H9 (cell line): ENCODE measurements at places on chromosomes 16 and 17.
A peak's percentile ranks its signal among the peaks of the same experiment; 100 is the strongest.

DNA sequence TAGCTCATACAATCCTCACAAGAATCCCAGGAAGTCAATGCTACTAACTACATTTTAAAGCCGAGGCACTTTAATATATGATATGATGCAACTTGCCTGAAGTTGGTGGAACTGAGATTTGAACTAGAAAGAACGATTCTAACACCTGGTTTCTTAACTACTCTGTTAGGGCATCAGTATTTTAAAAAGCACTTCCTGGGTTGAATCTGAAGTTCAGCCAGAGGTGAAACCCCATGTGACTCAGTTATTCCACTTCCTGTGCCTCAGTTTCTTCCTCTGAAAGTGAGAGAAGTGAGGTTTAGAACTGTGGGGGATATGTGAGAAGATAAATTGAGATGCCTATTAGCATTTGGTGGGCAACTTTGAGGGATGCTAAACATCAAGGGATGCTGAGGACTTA lies 129.4 kb upstream of the ANKFN1 start:
- no peak for DNase-seq

GRCh38 chr16:27402964-27403600 lies 1.1 kb downstream of the IL21R start:
- no peak for DNase-seq

- DNase-seq: no peak
These were observed 7.4 kb upstream of the CIAO3 start for GRCh38 chr16:747978-748746.

DNA sequence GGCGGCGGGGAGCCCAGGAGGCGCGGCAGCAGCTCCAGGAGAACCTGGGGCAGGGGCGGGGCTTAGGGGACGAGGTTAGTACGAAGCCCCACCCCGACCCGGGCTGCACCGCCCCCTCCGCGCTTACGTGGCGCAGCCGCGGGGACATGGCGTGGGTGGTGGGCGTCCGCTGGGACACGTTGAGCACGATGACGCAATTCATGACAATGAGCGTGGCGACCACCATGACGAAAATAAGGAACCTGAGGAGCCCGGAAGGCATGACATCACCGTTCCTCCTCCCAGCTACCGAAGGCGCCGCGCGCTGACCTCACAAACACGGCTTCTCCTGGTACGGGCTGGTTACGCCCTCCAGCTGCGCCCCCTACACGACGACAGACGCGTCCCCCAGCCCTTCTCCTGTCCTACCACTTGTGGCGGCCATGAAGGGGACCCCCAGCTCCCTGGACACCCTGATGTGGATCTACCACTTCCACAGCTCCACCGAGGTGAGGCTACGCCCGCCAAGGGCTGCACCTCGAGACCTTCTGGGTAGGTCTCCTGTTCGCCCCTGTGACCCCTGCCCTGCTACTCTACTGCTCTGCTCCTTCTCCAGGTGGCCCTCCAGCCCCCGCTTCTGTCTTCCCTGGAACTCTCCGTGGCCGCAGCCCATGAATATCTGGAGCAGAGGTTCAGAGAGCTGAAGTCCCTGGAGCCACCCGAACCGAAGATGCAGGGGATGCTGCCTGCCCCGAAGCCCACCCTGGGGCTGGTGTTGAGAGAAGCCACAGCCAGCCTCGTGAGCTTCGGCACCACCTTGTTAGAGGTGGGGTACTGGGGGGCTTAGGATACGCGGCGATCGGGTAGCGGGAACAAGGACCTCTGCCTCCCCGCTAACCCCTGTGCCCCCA lies at the start of gene C17orf107:
C17orf107 (plus strand) TSS at position 196 of the 890 bp plus-strand sequence; CDS start at position 423, 227 bp downstream.
- DNase-seq: peak; percentile 89

GRCh38 chr17:74952431-74953133 lies 16.9 kb downstream of the OTOP3 start:
- DNase-seq: no peak

DNA sequence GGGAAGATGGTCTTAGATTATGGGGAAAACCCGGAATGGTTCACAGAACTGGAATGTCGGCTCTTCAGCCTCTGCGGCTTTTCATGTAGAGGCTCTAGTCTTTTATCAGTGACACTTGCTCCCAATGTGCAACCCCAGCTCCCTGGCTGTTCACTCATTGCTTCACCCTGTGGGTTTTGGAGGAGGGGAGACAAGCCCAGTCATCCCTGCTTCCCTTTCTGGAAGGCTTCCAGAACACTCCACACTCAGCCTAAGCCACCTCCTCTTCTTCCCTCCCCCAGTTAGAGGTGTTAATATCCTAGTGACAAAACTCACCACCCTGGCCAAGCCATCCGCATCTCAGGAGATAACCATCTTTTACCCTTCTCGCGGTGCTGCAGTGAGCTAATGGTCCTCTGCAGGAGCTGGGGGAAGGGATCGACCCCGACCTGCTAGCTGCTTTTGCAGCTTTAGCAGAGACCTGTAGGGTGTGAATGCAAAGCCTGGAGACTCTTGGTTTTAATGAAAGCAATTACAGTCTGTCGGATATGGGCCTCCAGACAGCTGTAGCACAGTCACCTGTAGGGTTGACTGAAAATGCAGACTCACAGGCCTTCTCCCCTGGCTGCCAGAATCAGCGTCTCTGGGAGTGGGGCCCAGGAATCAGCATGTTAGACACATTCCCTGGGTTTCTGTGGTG lies 24.3 kb upstream of the LASP1NB start:
- DNase-seq: no peak

DNA sequence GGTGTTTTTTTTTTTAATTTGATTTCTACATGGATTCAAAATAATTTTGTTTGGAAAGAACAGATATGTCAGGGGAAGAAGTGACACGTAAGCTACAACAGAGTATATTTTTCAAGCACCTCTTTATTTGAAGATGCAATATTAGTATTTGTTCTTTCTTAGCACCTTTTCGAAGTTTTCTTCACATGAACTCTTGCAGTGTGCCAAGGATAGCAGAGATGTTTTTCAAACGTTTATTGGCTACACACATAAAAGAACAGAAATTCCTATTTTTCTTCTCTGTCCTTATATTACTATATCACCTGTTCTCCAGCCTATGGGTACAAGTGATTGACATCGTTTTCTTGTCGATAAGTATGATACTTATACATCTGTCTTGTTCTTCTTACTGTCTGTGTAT lies 192.7 kb upstream of the TBX2 start:
- no peak for DNase-seq

- peak; percentile 81 for DNase-seq
These were observed at the start of gene HAS3 for GRCh38 chr16:69105501-69106361. Gene HAS3 (plus strand): TSS chr16:69105653. CDS start chr16:69109396, 3,743 bp downstream.

- no peak for DNase-seq
These were observed 290.4 kb downstream of the ABCC12 start for GRCh38 chr16:47865337-47865855.

- DNase-seq: peak; percentile 30
These were observed 108.4 kb upstream of the METRNL start for GRCh38 chr17:82970818-82971590.

DNA sequence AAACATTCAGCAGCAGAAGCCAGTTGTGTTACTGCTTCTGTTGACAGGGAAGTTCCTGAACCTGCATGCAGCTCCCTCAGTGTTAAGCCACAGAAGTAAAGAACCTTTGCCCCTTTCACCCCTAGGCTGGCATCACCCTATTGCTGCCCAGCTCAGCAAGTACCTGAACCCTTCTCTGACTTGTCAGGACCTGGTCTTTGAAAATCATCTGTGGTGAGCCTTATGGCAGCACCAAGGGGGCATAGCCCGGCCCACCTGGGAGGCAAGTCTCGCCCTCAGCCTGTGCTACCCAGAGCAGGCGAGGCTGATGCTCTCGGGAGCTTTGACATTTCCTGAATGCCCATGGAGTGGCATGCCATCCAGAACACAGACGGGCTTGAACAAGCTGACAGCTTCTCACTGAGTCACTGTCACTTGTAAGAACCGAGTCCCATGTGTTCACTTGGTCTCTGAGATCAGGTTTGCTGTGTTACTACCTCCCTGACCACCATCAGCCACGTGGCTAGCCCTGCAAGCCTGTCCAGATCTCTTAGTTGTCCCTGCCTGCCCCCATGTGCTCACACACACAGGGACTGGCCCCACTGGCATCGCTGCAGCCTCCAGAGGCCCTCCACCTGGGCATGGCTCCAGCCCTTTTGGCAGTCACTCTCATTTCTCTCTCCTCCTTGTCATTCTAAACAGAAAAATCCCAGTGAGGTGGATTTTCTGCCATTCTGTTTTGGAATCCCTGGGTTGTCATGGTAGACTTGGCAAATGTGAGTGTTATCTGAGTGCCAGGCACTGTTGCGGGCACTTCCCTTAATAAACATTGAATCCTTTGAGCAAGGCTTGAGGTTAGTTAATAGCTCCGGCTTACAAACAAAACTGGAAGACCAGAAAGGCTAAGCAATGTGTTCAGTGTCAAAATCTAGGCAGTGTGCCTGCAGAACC lies 2.9 kb upstream of the CARMIL2 start:
- DNase-seq: no peak

GRCh38 chr17:66930933-66931332 lies 33.6 kb upstream of the CACNG4 start:
- peak; percentile 63 for DNase-seq

DNA sequence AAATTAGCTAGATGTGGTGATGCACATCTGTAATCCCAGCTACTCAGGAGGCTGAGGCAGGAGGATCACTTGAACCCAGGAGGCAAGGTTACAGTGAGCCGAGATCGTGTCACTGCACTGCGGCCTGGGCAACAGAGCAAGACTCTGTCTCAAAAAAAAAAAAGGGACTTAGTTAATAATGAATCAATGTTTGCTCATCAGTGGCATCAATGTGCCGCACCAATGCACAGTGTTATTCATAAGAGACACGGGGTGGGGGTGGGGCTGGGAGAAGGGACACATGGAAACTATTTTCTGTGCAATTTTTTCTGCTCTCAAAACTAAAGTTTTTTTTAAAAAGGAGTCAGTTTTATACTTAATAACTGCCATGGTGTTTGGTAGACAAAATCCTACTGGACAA lies 6.8 kb upstream of the ATP2C2 start:
- no peak for DNase-seq

DNA sequence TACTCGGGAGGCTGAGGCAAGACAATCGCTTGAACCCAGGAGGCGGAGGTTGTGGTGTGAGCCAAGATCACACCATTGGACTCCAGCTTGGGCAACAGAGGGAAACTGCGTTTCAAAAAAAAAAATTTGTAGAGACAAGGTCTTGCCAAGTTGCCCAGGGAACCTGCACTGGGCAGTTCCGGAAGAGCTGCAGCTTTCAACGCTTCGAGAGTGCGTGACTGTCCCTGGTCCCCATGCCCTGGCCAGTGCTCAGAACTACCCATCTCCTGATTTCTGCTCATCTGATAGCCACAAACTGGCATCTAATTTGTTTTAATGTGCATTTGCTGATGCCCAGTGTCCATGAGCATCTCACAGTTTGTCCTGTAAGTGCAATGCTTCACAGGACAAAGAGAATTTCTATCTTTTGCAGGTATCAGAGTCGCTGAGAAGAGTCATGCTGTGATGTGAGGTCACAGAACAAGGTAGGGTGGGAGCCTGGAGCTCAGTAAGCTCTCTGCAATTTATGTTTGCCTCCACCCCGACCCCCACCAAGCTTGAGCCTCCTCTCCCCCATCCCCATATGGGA lies 3.9 kb downstream of the ACTG1 start:
- DNase-seq: peak; percentile 71

- no peak for DNase-seq
These were observed 11.7 kb upstream of the MAF start for GRCh38 chr16:79612207-79612606.

DNA sequence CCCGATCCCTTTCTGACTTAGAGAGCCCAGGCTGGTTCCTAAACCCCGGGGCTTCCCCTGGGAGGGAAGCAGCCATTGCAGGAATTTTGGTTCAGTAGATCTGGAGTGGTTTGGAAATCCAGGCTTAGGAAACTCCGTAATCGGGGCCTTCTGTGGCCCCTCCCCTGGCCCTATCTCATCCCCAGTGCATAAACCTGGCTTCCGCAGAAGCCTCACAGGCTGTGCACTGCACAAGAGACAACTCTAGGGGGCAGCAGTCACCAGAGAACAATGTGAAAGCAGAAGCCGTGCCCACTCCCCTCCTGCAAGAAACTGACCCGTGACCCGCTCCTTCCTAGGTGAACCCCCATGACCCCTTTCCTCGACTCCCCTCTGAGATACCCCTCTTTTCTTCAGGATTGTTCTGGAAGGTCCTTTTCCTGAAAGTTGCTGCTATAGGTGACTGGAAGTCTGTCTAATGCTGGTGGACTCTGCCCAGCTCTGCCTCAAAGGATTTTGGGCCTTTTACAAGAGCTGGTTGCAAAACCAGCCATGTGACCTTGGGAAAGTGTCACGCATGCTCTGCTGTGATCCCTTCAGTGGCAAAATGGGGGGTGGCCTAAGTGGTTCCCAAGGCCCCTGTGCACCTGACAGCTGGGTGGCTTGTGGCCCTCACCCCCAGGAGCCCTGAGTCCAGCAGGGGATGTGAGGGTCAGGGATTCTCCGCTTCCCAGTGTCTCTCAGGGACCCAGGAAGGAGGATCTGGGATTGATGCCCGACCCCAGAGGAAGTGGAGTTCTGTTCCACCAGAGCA lies 14.4 kb downstream of the GUCY2D start:
- DNase-seq: peak; percentile 92

DNA sequence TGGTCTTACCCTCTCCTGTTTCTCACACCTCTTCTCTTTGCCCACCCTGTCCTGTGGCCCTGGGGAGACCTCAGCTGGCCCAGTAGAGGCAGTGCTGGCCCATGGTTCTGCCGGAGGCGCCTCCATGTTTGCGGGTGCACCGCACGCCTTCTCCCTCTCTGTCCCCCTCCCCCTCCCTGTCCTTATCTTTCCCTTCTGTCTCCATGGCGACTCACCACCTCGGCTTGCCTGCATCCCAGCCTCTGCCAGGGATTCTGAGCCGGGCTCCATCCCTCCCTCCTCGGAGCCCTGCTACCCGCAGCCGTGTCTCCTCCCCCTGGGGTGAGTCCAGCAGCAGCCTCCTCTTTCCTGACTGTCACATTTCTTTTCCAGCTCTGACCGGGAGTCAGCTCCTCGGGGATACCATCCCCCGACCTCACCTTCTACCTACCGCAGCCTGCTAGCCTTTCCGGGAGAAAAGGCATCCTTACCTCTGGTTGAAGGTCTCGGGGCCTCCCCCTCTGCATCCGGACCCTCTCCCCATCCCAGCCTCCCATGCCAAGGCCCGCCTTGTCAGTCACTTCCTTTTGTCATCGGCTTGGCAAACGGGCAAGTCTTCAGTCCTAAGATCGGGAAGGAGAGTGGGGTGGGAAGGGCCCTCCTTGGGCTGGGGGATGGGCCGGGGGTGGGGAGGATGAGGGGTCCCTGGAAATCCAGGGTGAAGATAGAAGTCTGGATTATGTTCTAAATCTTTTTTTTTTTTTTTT lies at the start of gene RNF112:
RNF112 (plus strand) TSS at position 358 of the 746 bp plus-strand sequence; CDS start at position 535, 177 bp downstream.
- DNase-seq: no peak

DNA sequence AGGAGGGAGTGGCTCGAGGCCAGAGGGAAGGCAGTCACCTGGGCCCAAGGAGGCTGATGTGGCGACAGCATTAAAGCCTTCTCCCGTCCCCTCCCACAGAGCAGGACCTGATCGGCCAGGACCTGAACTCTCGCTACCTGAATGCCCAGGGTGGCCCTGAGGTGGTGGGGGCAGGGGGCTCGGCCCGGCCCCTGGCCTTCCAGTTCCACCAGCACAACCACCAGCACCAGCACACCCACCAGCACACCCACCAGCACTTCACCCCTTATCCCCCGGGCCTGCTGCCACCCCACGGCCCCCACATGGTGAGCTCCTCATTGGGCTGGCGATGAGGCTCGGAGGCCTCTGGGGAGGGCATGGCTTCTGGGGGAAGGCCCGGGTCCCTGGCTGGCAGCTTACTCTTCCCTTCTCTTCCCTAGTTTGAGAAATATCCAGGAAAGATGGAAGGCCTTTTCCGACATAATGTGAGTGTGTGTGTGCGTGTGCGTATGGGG lies 6.4 kb downstream of the FBRS start:
- DNase-seq: no peak
